ENCODE measurements at places on chromosomes 2 and 18.

- no peak for DNase-seq
Measured at GRCh38 chr18:31204166-31204565, 41.5 kb upstream of the DSC1 start.

DNA sequence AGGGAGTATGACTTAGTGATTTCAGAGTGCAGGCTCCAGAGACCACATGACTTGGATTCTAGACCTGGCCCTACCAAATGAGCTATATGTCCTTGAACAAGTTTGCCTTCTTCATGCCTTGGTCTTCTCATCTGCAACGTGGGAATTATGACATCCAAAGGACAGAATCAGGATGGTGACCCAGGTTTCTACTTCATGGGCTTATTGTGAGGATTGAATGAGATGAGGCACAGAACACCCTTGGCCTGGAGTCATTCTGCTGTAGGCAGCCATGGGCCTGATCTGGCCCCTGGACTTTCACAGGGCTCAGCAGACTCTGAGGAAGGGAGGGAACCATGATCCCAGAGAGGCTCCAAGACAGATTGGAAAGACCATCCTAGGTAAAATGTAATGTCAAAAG is 85.6 kb upstream of the HAAO start:
- no peak for DNase-seq

GRCh38 chr2:26314243-26314642 is 31.7 kb upstream of the SELENOI start:
- no peak for DNase-seq

DNA sequence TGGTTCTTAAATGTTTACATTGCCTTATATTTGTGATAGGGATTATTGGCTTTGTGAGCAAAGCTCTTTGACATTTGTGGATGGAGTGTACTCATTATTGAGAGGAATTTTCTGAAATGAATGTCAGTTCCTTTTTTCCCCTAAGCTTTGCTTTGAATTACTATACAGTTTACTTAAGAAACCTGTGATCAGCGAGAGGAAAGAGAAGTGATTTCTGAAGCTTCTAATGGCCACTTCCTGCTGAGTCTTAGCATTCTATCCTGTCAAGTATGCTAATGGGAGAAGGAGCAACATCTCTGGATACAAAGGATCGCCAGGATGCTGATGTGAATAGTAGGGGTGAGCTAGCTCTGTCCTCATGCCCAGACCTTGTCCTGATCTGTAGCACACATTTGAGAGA is 47.8 kb upstream of the MGAT5 start:
- DNase-seq = no peak

GRCh38 chr2:196466581-196466980 is 172.9 kb upstream of the CCDC150 start:
- DNase-seq = no peak

- no peak for DNase-seq
Measured at GRCh38 chr18:63131106-63131958, 188.2 kb downstream of the BCL2 start.

DNA sequence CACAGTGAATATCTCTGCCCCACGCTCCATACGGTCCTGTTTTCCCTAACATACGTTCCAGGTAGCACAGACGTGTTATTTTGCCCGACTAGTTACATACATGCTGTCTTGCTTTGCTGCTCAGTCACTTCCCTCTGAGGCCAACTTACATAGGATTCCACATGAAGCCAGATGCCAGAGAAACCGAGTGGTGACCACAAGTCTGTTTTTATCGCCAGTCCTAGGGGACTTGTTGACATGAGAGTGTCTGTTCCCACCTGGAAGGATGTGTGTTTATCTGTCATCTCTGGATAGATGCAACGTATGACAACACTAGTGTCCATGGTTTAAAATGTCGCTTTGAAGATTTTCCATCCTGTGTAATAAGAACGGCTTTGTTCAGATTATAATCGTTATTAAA is 32.6 kb downstream of the PMAIP1 start:
- DNase-seq = no peak

- DNase-seq = no peak
Measured at GRCh38 chr2:2875831-2876230, 501.8 kb downstream of the EIPR1 start.

DNA sequence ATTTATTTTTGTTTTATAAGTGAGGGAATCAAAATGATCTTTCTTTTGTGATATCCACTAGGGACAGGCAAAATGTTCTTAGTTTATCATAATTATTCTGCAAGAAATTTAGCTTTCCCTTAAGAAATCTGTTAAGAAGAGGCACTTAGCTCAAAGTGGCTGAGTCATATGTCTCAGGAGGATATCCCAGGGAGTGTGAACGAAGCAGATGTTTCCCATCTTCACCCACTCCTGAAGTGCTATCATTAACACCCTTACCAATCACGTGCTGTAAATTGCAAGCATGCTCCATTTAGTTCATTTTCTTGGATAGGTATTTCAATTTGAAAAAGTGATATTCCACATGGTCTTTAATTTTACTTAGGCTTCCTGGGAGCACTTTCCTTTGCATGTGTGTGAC is 774.3 kb upstream of the TMEFF2 start:
- DNase-seq = no peak

- no peak for DNase-seq
Measured at GRCh38 chr18:49994410-49994809, 181.1 kb upstream of the ACAA2 start.

All from pulmonary artery endothelial cell (primary cell).